CD4-positive, alpha-beta memory T cell (primary cell): ENCODE measurements at places on chromosomes 11 and 22.

DNA sequence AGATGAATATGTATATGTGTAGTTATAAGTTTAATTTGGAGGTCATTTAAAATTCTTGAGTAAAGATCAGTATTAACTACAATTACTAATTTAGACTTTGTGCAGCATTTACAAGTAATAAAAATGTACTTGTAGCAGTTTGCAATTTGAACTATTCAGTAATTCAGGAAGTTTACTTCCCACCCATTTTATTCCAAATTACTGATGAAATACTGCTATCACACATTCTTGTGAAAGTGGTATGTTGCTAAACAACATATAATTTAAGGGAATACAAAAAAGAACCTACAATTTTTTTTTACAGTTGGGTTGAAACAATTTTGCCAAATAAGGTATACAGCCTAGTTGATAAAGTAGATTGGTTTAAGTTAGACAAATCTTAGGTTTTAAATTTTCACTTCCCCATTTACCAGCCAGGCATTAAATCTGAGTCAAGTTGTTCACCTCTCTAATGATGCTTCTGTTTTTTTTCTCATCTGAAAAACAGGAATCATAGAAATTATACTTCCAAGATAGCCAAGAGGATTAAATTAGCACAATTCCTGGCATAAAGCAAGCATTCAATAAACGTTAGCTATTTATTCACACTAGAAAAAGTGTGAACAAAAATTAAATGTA is 45.3 kb downstream of the ZBTB44 start:
- no peak for DNase-seq

- DNase-seq = no peak
Observed at GRCh38 chr11:95585069-95585751, 204.4 kb downstream of the FAM76B start.

- peak; percentile 84 for DNase-seq
Observed at GRCh38 chr22:30265823-30266444, 717 bp downstream of the OSM start.

DNA sequence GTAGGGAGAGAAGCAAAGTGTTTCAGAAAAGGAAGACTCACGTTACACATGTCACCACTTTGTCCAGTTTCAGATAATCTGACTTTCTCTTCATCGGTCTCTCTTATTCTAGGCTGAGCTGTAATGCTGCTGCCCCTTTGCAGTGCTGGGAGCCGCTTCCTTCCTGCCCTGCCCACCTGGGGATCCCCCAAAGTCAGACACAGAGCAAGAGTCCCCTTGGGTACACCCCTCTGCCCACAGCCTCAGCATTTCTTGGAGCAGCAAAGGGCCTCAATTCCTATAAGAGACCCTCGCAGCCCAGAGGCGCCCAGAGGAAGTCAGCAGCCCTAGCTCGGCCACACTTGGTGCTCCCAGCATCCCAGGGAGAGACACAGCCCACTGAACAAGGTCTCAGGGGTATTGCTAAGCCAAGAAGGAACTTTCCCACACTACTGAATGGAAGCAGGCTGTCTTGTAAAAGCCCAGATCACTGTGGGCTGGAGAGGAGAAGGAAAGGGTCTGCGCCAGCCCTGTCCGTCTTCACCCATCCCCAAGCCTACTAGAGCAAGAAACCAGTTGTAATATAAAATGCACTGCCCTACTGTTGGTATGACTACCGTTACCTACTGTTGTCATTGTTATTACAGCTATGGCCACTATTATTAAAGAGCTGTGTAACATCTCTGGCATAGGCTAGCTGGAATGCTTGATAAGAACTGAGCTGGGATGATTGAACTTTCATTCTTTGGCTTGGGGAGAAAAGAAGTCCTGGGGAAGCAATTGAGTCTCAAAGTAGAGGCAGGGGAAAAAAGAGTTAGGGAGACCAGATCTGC is 31.2 kb upstream of the SMIM35 start:
- no peak for DNase-seq

GRCh38 chr11:103862802-103863174 is 173.7 kb upstream of the DDI1 start:
- no peak for DNase-seq

DNA sequence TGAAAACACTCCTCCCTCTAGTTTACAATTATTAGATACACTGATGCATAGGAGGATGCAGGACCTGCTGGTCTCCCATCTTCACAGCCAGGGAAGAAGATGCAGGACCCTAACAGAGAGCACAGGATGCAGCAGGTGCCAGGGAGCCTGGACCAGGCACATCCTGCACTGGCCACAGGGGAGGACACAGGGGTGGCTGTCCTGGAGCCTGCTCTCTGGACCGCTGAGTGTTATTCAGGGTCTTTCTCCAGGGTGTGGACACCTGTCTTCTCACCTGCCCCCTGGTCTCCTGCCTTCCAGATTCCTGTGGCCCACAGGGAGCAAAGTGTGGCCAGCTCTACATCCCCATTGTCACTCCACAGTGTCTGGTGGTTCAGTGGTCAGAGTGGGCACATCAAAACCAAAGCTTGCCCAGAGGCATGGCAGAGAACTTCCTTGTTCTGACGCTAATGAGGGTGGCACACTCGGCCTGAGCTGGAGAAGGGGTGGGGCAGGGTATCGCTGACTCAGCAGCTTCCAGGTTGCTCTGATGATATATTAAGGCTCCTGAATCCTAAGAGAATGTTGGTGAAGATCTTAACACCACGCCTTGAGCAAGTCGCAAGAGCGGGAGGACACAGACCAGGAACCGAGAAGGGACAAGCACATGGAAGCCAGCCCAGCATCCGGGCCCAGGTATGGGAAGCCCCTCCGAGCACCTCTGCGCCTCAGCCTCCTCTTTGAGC is at the start of gene APOBEC3A:
Gene APOBEC3A (plus strand): TSS at position 564 of the 725 bp plus-strand sequence. CDS start 83 bp downstream, at position 647.
- no peak for DNase-seq

DNA sequence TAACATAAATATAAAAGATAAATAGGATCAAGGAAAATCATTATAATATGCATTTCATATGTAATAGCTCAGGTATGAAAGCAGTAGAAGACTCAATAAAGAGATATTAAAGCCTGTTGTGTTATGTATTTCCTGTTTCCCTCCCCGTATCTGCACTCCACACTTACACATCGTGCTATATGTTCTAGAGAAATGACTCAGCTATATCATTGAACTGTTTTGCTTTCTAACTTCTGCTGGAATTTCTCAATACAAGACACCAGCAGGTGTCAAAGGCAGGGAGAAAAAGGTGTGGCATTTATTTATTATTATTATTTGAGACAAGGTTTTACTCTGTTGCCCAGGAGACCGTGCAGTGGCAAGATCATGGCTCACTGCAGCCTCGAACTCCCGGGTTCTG is 842.8 kb upstream of the CNTN5 start:
- no peak for DNase-seq

DNA sequence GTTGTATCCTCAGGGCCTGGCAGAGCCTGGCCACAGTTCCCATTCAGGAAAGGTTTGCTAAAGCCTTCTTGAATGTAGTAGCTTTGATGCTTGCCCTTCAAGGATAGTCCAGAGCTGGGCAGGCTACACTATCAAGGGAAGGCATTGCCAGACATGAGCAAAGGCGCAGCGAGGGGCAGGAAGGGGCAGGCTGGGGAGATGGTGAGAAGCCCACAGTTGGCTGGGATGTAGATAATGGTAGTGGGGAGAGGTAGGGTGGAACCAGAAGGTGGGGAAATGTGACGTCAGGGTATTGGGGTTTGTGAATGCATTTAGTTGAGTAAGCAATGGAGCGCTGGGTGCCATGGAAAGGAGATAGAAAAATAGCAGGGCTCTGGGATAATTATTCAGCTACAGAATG is 28.6 kb downstream of the LRRC32 start:
- no peak for DNase-seq

DNA sequence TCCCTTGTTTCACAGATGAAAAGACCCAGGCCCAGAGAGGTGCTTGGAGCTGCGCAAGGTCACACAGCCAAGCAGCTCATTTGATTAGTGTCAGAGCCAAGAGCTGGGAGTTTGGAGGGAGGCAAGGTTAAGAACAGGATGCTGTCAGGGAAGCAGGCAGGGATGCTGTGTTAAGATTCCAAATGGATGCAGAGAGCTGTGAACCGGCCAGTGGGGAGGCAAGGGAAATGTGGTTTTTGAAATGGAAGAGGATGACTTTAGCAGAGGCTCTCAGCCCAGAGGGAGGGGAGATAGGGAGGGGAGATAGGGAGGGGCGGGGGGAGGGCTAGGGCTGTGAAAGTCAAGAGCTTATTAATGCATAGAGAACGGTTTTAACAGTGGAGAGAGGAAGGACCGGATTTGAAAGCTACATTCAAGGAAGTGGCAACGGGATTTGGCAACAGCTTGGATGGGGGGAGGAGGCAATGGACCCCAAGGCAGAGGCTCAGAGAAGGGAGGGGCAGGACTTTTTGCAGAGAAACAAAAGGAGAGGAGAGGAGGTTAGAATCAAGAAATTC is 13.0 kb downstream of the RTN4RL2 start:
- DNase-seq = no peak

DNA sequence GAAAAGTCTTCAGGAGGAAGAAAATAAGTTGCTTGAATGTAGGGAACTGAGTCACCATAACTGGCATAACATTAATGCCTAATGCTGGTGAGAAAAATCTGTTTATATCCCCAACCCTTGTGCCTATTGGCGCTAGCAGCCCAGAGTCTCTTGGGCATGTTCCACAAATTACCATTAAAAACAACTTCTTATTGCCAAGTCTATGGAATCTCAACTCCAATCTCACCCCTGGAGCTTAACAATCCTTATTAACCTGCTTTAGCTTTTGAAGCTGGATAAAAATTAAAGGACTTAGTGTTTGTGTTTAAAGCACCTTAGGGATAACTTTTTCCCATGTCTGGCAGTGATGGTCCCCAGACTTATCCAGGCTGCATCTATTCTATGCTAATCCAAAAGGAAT is 143.0 kb downstream of the APIP start:
- DNase-seq = no peak

DNA sequence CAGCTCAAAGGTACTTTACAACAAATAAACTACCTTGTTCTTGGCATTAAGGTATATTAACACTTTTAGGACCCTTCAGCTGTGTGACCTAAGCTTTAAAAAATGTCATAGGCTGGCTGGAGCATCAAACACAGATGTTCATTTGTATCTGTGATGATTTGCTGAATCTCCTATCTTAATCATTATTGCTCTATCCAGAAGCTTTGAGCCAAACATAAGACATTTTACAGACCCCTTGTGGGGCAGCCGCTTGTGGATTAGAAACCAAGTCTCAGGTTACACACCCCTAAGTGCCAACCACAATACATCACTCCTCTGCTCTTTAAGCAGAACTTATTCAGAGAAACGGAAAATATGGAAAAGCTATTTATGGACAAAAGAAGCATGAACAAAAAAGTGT is 394.2 kb upstream of the CCDC90B start:
- no peak for DNase-seq

DNA sequence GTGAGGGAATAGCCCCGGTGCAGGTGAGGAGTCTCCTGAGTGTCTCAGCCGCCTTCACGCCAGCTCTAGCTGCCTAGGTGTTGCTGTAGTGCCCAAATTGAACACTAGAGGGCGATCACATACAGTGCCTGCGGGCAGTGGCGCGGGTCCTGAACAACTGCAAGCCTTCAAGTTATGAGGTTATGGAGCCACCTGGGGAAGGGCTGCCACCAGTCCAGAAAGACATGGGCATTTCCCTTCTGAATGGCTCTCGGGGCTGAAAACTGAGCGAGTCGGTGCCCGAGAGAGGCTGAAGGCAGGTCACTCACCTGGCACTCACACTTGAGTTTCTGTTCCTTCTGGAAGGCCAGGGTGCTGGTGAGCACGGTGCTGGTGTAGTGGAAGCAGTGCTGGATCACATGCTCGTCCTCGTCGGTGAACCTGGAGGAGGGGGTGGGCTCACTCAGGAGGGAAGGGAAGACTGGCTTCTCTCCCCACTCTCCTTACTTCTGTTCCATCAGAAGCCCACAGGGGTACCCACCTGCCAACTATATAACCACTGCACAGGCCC is 88.4 kb downstream of the PDE2A start:
- peak; percentile 77 for DNase-seq

GRCh38 chr22:17159504-17159951 is 451 bp upstream of the HDHD5 start:
- DNase-seq = no peak

DNA sequence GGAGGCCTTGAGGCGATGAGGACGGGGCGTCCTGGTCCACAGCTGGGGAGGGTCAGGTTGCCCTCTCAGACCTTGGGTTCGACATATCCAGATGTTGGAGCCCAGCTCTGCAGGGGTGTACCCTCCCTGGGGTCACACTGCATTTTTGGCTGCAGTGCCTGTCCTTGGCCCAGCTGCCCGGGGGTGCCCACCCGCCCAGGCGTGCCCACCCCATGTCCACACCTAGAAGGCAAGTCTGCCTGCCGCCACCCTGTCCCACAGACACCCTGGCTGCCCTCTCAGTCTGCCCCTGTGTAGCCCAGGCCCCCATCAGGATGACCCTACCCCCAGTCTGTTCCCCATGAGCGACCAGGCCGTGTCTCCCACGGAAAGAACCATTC is 3.0 kb downstream of the LSP1 start:
- DNase-seq = no peak

DNA sequence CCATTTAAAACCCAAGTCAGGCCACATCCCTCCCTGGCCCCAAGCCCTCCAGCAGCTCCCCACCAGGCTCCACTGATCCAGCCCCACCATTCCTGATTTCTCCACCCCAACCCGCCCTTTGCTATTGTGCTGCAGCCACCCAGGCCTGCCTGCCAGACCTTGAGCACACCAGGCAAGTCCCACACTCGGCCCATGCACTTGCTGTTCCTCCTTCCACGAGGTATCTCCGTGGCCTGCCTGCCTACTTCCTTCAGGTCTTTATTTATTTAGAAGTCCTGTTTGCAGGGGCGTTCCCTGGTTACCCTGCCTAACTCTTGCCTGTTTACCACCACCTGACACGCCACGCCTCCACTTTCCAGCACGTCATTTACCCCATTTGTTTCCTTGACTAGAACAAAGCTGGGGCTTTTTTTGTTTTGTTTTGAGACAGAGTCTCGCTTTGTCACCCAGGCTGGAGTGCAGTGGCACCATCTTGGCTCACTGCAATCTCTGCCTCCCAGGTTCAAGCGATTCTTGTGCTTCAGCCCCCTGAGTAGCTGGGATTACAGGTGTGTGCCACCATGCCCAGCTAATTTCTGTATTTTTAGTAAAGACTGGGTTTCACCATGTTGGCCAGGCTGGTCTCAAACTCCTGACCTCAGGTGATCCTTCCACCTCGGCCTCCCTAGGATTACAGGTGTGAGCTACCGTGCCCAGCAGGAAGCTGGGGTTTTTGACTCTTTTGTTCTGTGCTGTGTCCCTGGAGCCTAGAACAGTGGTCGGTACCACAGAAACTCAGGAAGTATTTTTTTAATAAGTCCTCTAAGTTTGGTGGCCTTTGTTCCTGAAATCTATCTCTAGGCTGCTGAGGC is 6.7 kb downstream of the CENPM start:
- peak; percentile 99 for DNase-seq

GRCh38 chr11:10397226-10397987 is 57.7 kb upstream of the AMPD3 start:
- DNase-seq = no peak

GRCh38 chr11:326842-327580 is 6.4 kb upstream of the IFITM3 start:
- peak; percentile 68 for DNase-seq

GRCh38 chr22:43392385-43392989 is 19.3 kb upstream of the MPPED1 start:
- DNase-seq = no peak
